ENCODE measurements at places on chromosomes 7 and 10. TPM values are rescaled to one million over a fixed set of nuclear protein-coding genes. Genes with fewer than 3 reads are reported as not detected.
A peak's percentile ranks its signal among the peaks of the same experiment; 100 is the strongest.

The LIPM gene
- total RNA-seq, result not detected

DNA sequence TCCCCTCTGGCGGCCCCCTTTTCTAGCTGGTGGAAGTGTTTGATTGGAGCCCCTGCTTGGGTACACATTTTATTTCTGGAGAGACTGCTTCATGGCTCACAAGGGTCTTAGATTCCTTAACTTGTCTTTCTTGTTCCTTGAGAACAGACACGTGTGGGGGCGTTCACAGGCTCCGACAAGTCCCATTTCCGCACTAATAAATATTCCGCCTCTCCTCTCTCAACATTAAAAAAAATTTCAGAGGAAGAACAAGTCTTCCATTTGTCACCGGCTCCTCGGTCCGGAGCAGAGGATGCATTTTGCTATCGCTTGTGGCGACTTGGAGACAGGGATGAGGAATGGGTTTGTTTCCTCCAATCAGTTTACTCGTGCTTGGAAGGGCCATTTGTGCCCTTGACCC lies 134.0 kb upstream of the PODXL start:
- DNase-seq, result no peak

- DNase-seq, result peak; percentile 36
These were observed 50.4 kb downstream of the CCNY start for GRCh38 chr10:35386594-35387174.

The OPTN gene
- total RNA-seq, result 90.2 TPM

GRCh38 chr7:149662591-149663095 lies 110.7 kb downstream of the ZNF467 start:
- peak; percentile 75 for DNase-seq

GRCh38 chr10:61283481-61284221 lies 169.5 kb downstream of the TMEM26 start:
- peak; percentile 39 for DNase-seq

DNA sequence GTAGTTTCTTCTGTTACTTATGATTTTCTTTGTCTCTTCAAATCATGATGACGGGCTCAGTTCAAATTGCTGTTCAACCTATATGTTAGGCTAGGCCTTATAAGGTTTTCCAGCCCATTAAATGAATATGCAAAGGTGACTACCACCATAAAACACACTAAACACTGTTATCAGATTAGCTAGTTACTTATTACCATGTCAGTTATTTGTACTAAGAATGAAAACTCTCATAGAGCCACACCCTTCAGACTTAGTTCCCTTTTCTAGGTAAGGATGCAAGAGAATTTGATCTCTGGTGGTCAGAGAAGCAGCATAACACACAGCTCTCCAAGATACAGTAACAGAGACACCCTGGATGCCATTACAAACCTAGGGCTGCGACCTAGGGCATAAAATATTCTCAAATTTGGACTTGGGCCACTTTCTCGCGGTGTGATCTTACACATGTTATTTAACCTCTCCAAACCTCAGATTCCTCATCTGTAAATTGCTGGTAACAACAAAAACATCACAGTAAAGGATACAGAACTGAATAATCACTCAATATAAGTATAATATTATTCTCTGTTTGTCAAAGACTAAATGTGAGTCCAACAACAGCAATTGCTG lies 35.6 kb downstream of the ANKMY2 start:
- DNase-seq, result no peak

GRCh38 chr10:84700668-84701369 lies 372.4 kb downstream of the CCSER2 start:
- DNase-seq, result no peak

- peak; percentile 72 for DNase-seq
These were observed 65.8 kb downstream of the STK17A start for GRCh38 chr7:43648473-43649406.

DNA sequence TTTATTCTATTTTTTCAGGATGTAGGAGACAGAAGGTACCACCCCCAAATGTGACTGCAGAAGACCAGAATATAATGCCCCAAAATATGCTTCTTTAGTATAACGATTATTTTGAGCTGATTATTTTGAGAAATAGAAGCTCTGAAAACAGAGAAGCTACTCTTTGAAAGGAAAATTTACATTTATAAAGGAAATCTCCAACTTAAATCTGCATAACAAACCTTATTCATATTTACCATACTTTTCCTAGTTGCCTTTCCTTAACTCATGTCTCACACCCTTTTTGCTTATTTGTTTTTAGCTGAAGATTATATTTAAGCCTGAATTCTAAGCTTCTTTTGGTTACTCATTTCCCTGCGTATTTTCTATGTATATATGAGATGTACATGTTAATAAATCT lies 127.1 kb upstream of the THSD7A start:
- no peak for DNase-seq

DNA sequence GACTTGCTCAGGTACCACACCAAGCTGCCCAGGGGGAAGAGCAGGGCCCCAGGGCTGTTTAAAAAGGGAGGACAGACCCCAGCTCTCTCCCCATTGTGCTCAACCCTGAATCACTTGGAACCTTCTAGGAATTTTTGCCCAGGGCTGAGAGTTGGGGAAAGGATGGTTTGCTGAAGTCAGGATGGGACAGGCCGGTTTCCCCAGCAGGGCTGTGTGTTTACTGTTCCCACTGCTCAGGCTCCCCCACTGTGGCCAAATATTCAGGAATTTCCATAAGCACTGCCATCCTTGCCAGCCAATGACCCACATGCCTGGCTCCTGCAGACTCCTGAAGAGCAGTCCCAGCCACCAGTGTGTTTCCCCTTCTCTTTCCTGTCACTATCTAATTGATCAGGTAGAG lies 120.7 kb downstream of the WDFY4 start:
- DNase-seq, result no peak
